ENCODE measurements at places on chromosomes 12 and 14. TPM values are rescaled to one million over a fixed set of nuclear protein-coding genes. Genes with fewer than 3 reads are reported as not detected.

PPP1R12A gene
- total RNA-seq: 276 TPM

IFNG gene
- total RNA-seq: not detected

ACOT6 gene
- total RNA-seq: not detected

METTL25 gene
- 23.9 TPM for total RNA-seq

KRT72 gene
- 2.3 TPM for total RNA-seq

PIK3C2G gene
- 4.1 TPM for total RNA-seq

IL22 gene
- not detected for total RNA-seq

BCL2L14 gene
- total RNA-seq: 69.3 TPM

TMEM253 gene
- 9.1 TPM for total RNA-seq

GRCh38 chr12:55637467-55637866 lies 775 bp downstream of the OR10P1 start:
- H3K36me3 ChIP-seq: no peaks in the 10 kb centered on the region
- DNase-seq: no peak
- H3K27me3 ChIP-seq: no peaks in the 10 kb centered on the region
- H3K4me1 ChIP-seq: no peaks in the 10 kb centered on the region

- H3K27ac ChIP-seq: no peak overlapping the region
- no peaks in the 10 kb centered on the region for H3K27me3 ChIP-seq
- H3K4me1 ChIP-seq: no peaks in the 10 kb centered on the region
- DNase-seq: no peak
- H3K4me3 ChIP-seq: no peak overlapping the region
These were observed 124.9 kb downstream of the TSPAN9 start for GRCh38 chr12:3202096-3202495.

- H3K36me3 ChIP-seq: no peaks in the 10 kb centered on the region
- peaks cover 23% of the 10 kb centered on the region for H3K4me1 ChIP-seq
- no peak overlapping the region for H3K4me3 ChIP-seq
These were observed 19.5 kb downstream of the TAMALIN start for GRCh38 chr12:52026263-52026662.

DNA sequence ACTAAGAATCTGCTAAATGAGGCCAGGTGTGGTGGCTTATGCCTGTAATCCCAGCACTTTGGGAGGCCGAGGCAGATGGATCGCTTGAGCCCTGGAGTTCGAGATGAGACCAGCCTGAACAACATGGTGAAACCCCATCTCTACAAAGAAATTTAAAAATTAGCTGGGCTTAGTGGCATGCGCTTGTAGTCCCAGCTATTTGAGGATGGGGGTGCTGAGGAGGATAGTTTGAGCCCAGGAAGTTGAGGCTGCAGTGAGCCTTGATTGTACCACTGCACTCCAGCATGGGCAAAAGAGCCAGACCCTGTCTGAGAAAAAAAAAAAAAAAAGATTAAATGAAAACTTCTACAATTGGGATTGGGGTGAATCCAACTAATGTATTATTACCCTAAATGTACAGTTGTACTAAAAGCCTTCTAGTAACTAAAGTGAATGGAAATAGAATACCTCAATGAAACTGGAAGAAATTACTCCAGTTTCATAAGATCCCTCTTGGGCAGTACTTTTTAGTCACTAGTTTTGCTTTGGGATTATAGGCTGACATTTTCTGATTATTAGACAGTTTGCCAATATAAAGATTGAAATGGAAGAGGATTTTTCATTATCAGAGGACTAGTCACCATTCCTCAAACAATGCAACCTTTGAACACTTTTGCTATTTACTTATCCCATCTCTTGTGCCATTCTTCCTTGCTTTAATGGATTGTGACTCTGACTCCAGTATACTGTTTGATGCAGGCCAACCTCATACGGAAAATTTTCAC lies 14.3 kb downstream of the COCH start:
- H3K27me3 ChIP-seq: no peaks in the 10 kb centered on the region
- no peaks in the 10 kb centered on the region for H3K4me1 ChIP-seq
- H3K36me3 ChIP-seq: no peaks in the 10 kb centered on the region
- no peak overlapping the region for H3K4me3 ChIP-seq
- no peak overlapping the region for H3K27ac ChIP-seq

GRCh38 chr12:117331691-117332090 lies 29.7 kb downstream of the NOS1 start:
- H3K27ac ChIP-seq: no peak overlapping the region
- H3K27me3 ChIP-seq: no peaks in the 10 kb centered on the region
- H3K36me3 ChIP-seq: no peaks in the 10 kb centered on the region
- H3K4me1 ChIP-seq: no peaks in the 10 kb centered on the region
- no peak for DNase-seq

- peak; percentile 42 for DNase-seq
- no peaks in the 10 kb centered on the region for H3K27me3 ChIP-seq
- H3K27ac ChIP-seq: no peak overlapping the region
These were observed 61.7 kb upstream of the BCL2L14 start for GRCh38 chr12:12008931-12009611.

DNA sequence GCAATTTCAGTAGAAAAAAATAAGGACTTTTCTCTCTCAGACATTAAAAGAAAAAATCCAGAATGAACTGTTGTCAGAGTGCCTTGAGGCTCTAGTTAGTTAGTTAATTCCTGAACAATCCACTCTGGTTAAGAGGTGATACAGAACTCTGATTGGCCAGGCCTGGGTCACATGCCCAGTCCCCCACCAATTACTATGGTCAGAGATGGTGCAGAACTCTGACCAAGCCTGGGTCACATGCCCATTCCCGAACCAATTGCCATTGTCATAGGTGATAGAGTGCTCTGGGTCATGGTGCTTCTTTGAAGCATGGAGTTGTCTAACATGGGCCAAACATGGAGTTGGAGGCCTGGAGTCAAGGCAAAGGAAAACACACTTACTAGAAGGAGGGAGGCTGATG lies 11.1 kb upstream of the MYO1H start:
- H3K4me3 ChIP-seq: no peak overlapping the region
- H3K4me1 ChIP-seq: no peaks in the 10 kb centered on the region
- no peak for DNase-seq

GRCh38 chr12:33892425-33892824 lies 129.9 kb upstream of the ALG10 start:
- no peak overlapping the region for H3K27ac ChIP-seq
- no peak overlapping the region for H3K4me3 ChIP-seq
- H3K36me3 ChIP-seq: no peaks in the 10 kb centered on the region
- DNase-seq: no peak
- no peaks in the 10 kb centered on the region for H3K27me3 ChIP-seq
- no peaks in the 10 kb centered on the region for H3K4me1 ChIP-seq

DNA sequence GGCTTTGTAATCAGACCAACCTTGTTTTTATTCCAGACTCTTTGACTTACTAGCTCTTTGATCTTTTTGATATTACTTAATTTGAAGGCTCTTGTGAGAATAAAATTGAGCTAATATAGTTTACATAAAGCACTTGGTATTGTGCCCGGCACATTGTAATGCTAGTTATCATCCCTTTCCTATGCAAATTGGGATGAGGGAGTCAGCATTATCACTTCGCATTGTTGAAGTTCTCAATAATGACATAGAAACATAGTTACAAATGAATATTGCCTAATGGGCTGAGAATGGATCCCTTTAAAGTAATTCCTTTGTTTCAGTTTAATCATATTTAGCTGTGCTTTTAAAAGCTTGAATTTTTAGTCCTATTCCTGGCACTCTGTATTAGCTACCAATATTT lies 36.6 kb downstream of the SUPT16H start:
- no peaks in the 10 kb centered on the region for H3K27me3 ChIP-seq
- DNase-seq: no peak
- peaks cover 12% of the 10 kb centered on the region for H3K36me3 ChIP-seq
- no peak overlapping the region for H3K27ac ChIP-seq
- no peak overlapping the region for H3K4me3 ChIP-seq
- no peaks in the 10 kb centered on the region for H3K4me1 ChIP-seq

Data from Peyer's patch (tissue), 4 donors.